Neural crest cell (in vitro differentiated cells): ENCODE measurements at places on chromosomes 7 and 10. TPM values are rescaled to one million over a fixed set of nuclear protein-coding genes. Genes with fewer than 3 reads are reported as not detected.

GRCh38 chr7:91421018-91421417, 156.8 kb downstream of the FZD1 start:
- H3K36me3 ChIP-seq, result no peaks in the 10 kb centered on the region
- H3K27ac ChIP-seq, result no peak overlapping the region
- H3K27me3 ChIP-seq, result no peaks in the 10 kb centered on the region
- no peak overlapping the region for H3K4me3 ChIP-seq
- no peak for DNase-seq
- peaks cover 6% of the 10 kb centered on the region for H3K4me1 ChIP-seq

DNA sequence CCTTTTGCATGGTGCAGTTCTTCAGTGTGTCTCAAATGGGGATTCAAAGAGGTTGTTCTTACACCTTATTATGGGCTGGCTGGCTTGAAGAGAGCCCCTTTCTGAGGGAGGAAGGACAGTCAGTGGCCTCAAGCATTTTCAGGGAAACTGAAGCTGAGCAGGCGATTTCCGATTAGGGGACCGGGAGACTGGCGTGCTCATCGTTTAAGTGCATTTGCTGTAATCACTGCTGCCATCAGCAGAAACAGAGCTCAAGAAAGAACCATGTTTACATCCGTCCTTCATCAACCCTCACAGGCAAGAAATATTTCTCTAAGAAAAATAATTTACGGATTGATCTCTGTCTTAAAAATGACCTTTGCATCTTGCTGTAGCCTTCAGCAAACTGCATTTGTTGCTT, 32.2 kb downstream of the DNAJB6 start:
- no peak overlapping the region for H3K4me3 ChIP-seq
- DNase-seq, result no peak
- H3K36me3 ChIP-seq, result peaks cover 43% of the 10 kb centered on the region
- peaks cover 4% of the 10 kb centered on the region for H3K4me1 ChIP-seq
- H3K27ac ChIP-seq, result no peak overlapping the region

DNA sequence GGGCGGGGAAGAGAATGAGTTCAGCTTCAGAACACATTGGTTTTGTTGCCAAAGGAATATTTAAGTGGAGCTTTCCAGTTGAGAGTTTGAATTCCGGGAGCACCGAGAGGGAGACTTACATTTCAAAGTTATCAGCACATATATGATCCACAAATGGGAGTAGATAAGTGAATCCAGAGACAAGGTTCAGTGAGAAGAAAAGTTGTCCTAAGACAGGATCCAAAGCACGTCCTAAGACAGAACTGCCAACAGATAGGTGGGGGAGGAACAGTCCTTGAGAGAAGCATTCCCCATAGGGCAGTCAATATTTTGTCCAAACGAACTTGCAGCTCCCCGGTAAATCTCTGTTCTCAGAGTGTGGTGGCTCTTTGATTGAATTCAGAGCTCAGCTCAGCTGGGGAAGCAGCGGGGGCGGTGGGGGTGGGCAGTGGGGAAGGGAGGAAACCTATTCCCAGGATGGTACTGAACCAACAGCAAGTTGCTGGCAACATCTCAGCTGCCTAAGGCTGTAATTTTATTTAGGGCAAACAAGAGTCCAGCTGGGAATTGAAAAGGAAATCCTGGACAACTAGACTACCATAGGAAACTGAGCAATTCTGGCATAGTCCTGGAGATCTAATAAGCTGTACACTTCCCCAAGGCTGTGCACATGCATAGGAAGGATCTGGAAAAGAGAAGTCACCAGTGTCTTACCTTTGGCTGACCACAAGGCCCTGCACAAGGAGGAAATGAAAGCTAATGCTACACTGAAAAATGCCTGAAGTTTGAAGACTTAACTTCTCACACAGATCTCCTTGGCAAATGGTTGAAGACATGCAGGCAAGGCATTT, 94.2 kb upstream of the CXCL12 start:
- no peaks in the 10 kb centered on the region for H3K4me1 ChIP-seq
- peaks cover 3% of the 10 kb centered on the region for H3K36me3 ChIP-seq
- H3K4me3 ChIP-seq, result no peak overlapping the region
- peaks cover 2% of the 10 kb centered on the region for H3K27me3 ChIP-seq
- DNase-seq, result no peak

Gene TBATA
- total RNA-seq, result not detected in 2 replicates

DNA sequence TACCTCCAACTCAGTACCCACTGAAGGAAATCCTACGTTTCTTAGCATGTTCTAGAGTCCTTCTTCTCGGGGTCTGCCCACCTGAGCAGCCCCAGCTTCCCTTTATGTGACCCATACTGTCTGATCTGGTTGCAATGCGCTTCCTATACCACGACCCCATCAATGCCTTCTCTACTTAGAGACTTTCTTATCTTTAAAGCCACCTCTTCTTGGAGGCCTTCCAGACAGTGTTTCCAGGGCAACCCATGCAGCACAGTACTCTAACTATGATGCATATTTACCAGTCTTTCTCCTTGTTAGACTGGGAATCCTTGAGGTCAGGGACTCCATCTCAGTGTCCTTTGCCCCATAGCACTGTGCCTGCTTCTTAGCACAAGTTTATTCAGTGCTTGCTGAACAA, 54.5 kb upstream of the SLF2 start:
- H3K27me3 ChIP-seq, result peaks cover 96% of the 10 kb centered on the region
- H3K4me1 ChIP-seq, result no peaks in the 10 kb centered on the region
- no peak overlapping the region for H3K27ac ChIP-seq
- no peaks in the 10 kb centered on the region for H3K36me3 ChIP-seq
- no peak overlapping the region for H3K4me3 ChIP-seq

DNA sequence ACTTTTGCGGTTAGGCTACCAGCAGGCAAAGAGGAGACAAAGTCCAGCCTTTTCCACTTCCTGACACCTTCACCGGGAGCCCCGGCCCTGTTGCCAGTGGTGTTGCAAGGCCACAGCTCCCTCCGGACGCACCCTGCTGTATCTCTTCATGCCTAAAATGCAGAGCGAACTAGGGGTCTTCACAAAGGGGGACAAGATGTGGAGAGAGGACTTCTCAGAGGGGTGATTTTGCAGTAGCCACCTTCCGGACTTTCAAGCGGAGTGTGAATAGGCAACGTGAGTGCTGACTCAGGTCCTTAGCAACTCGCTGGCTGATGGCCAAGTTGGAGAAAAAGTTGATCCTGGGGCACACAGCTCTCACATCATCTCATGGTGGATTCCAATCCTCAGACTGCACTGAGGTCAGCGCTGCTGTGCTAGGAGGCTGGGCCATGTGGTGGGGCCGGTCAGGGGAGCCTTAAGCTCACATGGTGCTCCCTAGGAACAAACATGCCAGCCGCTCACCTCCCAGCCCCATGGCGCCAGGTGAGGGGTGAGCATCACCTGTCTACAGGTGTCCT, 166.3 kb downstream of the LCOR start:
- H3K4me3 ChIP-seq, result no peak overlapping the region
- no peak overlapping the region for H3K27ac ChIP-seq
- no peaks in the 10 kb centered on the region for H3K27me3 ChIP-seq

Gene PTPRN2
- 30.9 and 32.2 TPM in 2 replicates for total RNA-seq

Gene ADCY1
- total RNA-seq, result 13.7 and 14.2 TPM in 2 replicates

DNA sequence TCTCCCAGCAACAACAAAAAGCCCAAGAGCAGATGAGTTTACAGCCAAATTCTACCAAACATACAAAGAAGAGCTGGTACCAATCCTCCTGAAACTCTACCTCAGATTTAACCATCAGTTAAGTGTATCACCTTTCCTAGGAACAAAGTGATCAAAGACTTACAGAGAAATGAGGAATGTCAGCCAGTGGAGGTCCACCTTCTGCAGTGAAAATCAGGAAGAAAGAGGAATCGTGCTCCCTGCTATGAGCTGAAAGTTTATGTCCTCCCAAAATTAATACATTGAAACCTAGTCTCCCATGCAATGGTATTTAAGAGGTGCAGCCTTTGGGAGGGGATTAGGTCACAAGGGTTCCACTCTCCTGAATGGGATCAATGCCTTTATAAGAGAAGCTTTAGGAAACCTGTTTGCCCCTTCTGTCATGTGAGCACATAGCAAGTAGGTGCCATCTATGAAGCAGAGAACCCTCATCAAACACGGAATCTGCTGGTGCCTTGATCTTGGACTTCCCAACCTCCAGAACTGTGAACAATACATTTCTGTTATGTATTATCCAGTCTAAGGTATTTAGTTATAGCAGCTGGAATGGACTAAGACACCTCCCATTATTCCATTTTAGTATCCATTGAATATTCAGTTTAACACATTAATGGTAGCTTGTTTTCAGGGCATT, 139.0 kb upstream of the FZD8 start:
- no peak for DNase-seq
- peaks cover 41% of the 10 kb centered on the region for H3K4me1 ChIP-seq
- no peak overlapping the region for H3K27ac ChIP-seq
- H3K27me3 ChIP-seq, result no peaks in the 10 kb centered on the region

GRCh38 chr7:16616122-16616521, 29.4 kb downstream of the ANKMY2 start:
- no peak overlapping the region for H3K27ac ChIP-seq
- no peak for DNase-seq
- no peaks in the 10 kb centered on the region for H3K27me3 ChIP-seq
- H3K36me3 ChIP-seq, result peaks cover 16% of the 10 kb centered on the region
- H3K4me1 ChIP-seq, result peaks cover 11% of the 10 kb centered on the region

Gene GRID2IP
- total RNA-seq, result 0.54 and 0.61 TPM in 2 replicates

DNA sequence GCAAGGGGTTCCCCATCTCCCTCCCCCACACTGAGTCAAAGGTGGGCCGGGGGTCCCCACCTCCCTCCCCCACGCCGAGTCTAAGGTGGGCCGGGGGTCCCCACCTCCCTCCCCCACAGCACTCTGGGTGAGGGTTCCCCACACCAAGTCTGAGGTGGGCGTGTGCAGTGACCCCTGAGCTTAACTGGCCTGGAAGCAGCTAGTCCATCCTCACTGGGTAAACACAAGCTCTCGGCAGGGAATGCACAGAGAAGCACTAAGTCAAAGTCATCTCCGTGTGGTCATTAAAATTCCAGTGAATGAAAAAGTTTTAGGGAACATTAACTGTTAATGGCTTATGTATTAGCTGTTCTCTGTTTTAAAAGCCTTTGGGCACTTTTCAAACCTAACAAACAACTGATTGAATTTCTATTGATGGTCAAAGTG, 43.7 kb upstream of the PRKAR1B start:
- no peaks in the 10 kb centered on the region for H3K4me1 ChIP-seq
- H3K36me3 ChIP-seq, result peaks cover 15% of the 10 kb centered on the region
- no peak for DNase-seq
- H3K27ac ChIP-seq, result no peak overlapping the region
- H3K4me3 ChIP-seq, result no peak overlapping the region

Gene PRSS37
- total RNA-seq, result not detected in 2 replicates
